Femur (tissue), 1 donor: ENCODE measurements at places on chromosomes 5 and 9.
A peak's percentile ranks its signal among the peaks of the same experiment; 100 is the strongest.

DNA sequence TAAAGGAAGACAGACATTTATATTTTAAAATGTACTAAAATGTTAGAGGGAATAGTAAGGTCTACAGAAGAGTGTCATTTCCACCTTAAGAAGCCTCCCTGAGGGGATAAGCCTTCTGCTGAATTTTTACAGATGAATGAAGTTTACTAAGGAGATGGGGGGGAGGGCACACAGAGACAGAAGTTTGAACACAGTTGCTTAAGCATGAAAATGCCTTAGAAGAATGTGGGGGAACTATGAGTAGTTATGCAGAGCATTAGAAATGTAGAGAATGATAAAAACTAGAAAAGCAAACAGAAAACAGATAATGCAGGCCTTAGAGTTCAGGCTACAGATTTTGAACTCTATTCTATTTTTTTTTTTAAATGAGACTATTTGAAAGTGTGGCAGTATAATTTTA, 232.2 kb upstream of the VLDLR start:
- DNase-seq: no peak

DNA sequence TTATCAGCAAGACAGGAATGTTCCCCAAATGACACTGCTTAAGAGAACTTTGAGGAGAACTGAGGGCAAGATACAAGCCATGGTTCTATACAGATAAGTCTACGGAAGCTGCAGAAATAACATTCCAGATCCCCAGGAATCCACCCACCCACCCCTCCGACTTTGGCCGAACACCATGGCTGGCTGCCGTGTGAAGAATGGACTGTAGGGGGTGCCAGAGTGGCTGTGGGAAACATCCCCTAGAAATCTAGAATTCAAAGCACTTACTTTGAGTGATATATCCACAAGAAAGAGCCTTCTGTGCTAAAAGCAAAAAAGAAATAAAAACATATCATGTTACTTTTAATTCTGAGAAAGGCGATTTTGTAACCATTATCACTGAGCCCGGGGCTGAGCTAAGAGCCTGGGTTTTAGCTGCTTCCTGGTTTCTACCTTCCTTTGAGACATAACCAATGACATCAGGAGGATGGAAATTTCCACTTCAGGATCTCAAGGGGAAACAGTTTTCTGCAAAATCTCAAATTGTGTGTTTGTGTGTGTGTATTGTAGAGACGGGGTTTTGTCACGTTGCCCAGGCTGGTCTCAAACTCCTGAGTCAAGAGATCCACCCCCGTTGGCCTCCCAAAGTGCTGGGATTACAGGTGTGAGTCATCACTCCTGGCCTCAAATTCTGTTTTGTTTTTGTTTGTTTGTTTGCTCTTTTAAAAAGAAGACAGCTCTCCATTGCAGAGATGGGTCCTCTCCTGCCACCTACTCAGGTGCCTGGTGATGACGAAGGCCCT, 36.4 kb downstream of the GGTA1 start:
- DNase-seq: peak; percentile 40

- no peak for DNase-seq
Measured at GRCh38 chr5:39412721-39413394, 11.9 kb downstream of the DAB2 start.

DNA sequence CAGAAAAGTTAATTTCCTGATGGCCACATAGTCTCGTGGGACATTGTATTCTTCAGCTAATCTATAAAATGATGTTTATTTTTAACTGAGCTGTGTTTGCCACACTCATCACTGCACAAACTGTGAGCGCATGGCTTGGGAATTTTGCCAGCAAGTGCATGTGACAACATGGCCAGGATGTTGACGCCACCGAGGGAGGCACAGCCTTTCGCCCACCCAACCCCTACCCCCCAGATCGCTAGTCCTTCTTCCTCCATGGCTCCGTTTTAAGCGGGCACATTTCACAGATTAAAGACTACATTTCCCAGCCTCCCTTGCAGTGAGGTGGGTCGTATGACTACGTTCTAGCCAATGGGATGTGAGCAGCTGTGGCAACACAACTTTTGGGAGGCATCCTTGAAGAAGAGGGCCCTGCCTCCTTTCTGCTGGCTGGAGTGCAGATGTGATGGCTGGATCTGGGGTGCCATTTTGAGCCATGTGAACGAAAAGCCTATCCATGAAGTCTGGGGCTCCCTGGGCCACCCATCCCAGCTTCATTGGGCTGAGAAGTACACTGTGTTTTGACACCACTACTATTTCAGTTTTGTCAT, 7.9 kb downstream of the NRARP start:
- DNase-seq: no peak

DNA sequence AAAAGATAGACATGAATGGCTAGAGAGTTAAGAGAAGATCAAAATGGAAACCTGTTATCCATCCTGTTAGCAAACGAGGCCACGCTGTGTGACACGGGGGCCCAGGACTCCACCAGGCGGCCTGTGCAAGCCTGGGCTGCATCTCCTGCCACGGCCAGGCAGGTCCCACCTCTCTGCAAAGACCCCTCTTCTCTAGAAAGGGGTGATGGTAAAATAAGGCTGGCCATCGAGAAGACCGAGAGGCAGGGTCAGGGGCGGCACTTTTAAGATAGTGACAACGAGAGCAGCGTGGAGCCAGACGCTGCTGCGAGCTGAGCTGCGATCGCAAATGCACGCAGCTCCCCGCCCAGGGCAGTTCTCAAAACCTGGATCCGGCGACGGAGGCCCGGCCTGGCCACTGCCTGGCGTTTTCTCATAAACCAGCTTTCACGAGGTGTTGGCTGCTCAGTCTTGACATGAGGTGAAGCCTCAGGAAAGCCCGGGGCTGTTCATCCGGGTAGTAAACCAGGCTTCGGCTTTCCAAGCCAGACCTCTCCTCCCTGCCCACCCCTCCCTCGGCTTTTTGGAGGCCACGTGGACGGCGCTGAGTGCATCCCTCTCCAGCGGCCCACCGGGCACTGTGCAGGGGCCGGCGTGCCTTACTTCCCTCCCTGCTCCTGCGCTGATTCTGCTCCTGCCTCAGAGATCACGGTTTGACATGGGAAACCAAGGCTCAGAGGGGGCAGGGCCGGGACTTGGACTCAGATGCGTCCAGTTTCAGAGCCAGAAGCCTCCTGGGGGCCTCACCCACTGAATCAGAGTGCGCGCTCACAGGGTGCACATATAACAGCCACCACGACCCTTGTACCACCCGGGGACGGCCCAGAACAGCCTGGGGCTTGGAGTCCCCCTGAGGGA, 151.6 kb upstream of the PHYKPL start:
- DNase-seq: peak; percentile 44

GRCh38 chr5:142846406-142846805, 76.2 kb downstream of the ARHGAP26 start:
- DNase-seq: no peak

DNA sequence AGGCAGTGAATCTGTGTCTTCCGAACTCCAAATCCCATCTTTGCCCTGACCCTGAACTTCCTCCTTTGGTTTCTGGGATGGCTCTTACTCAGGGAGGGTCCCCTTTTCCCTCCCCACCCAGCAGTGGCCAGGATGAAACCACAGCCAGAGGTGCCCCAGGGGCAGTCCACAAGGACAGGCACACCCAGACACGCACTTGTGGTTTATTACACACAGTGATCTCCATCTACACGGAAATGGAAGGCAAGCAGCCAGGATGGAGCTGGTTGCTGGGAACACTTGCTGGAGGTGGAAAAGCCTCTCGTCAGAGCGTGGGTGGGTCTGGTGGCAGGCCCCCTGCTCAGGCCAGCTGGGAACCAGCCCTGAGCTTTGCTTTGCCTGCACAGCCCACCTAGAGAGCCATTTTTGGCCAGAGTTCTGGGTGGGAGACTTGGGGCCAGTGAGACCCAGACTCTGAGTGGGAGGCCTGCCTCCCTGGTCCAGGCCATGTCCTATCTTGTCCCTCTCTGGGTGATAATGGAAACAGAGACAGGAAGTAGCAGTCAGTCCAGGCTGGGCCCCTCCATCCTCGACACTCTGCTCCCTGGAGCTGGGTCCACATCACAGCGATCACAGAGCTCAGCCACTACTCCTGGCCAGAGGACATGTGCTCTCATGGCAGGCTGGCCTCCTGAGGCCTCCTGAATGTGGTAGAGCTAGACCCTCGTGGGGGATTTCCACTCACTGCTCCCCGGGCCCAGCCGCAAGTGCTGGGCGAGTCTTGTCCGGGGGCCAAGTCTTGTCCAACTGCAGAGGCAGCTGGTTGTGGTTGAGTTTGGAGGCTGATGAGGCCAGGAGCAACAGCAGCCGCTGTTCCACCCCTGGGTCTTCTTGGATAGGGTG, 5.1 kb upstream of the PHYKPL start:
- DNase-seq: peak; percentile 46
